ENCODE measurements at places on chromosomes 7 and 10.

DNA sequence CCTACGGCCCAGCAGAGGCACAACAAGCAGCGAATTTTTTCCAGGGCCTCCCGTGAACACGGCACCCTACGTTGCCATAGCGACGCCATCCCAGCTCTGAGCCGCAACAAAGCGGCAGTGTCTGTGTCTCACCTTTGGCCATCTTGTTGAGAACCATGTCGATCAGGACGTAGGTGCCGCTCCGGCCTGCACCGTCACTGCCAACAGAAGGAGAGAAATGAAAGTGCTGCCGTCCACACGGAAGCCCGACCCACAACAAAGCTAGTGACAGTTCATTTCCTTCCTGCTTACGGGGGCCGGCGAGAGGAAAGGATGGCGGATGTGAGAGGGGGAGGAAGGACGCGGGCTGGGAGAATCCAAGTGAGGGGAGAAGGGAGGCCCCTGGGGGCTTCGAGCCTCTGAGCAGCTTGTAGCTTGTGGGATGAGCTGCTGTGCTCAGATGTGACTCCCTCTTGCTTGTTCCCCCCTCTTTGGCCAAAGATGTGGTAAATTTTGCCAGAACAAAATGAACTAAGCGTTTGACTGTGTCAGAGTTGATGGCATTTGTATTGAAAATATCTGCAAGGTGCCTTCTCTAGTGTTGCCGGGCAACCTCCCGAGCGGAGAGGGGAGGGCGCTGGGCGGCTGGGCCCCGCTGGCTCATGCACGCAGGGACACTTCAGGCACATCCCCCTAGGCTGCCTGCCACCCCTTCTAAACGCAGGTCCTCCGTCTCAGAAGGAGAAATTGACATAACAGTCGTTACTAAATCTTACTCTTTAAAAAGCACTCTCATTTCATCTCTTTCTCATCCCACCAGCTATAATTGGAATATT, 232.2 kb downstream of the DNAJB6 start:
- peaks cover 10% of the 10 kb centered on the region for H3K4me1 ChIP-seq
- H3K4me3 ChIP-seq = peak overlapping the region; percentile 92
- peak; percentile 81 for DNase-seq
- no peaks in the 10 kb centered on the region for H3K36me3 ChIP-seq
- no peaks in the 10 kb centered on the region for H3K27me3 ChIP-seq
- no peak overlapping the region for H3K27ac ChIP-seq

DNA sequence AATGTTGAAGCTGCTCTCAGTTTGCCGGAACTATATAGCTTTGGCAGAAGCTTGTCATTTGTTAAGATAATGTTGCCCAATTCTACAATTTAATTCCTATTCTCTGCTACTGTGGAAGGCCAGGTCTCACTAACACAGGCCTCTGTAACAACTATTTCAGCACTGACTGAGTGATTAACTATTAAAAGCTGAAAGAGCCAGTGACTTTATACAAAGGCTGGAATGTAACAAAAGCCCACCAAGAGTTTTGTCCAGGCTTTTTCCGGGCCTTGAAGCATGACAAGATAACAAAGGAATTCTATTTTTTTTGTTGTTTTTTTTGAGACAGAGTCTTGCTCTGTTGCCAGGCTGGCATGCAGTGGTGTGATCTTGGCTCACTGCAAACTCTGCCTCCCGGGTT, 795.6 kb downstream of the PHTF2 start:
- no peaks in the 10 kb centered on the region for H3K27me3 ChIP-seq
- H3K36me3 ChIP-seq = no peaks in the 10 kb centered on the region
- no peak overlapping the region for H3K4me3 ChIP-seq
- DNase-seq = no peak
- no peaks in the 10 kb centered on the region for H3K4me1 ChIP-seq

GRCh38 chr10:30059209-30060107, at the start of gene JCAD:
Gene JCAD (minus strand): TSS chr10:30059586. CDS start chr10:30047812, 11,774 bp downstream.
- H3K27me3 ChIP-seq = no peaks in the 10 kb centered on the region
- DNase-seq = peak; percentile 81
- H3K4me3 ChIP-seq = peak within 1 kb of the TSS; percentile 33
- H3K36me3 ChIP-seq = no peaks in the 10 kb centered on the region
- peak within 1 kb of the TSS; percentile 69 for H3K27ac ChIP-seq
- H3K4me1 ChIP-seq = no peaks in the 10 kb centered on the region

- H3K4me1 ChIP-seq = peaks cover 2% of the 10 kb centered on the region
- H3K36me3 ChIP-seq = no peaks in the 10 kb centered on the region
- H3K27me3 ChIP-seq = no peaks in the 10 kb centered on the region
These were observed 101.6 kb upstream of the FAM171A1 start for GRCh38 chr10:15472431-15473395.

GRCh38 chr10:101032637-101033224, 1.7 kb downstream of the SFXN3 start:
- peaks cover 3% of the 10 kb centered on the region for H3K27me3 ChIP-seq
- no peaks in the 10 kb centered on the region for H3K36me3 ChIP-seq
- DNase-seq = no peak
- H3K4me3 ChIP-seq = peak overlapping the region; percentile 88
- H3K27ac ChIP-seq = peak overlapping the region; percentile 96
- peaks cover 21% of the 10 kb centered on the region for H3K4me1 ChIP-seq

DNA sequence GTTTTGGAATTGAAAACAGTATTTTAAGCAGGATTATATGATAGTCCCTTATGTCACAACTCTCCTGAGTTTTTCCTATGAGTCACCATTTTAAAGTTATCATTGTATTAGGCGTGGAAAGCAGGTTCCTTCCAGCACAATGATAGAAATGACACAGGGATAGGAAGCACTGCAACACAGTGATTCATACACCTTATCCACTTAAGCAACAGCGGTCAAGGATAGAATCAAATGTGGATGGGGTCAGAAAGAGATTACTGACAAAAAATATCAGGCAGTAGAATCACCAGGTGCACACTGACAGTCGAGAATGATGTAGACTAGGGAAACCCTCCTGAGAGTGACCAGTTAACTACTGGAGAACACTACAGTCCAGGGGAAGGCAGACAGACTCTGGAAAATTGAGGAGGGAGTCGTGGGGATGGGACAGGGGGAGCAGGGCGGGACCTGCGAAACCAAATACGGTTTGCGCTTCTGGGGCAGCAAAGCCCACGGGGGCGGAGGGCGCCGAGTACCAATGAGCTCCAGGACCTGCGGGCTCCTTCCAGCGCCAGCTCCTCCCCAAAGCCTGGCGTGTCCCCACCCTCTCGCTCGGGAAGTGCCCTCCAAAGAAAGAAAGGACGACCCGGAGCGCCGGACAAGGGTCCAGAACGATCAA, 479 bp downstream of the PNPLA8 start:
- H3K27ac ChIP-seq = peak overlapping the region; percentile 98
- H3K4me3 ChIP-seq = peak overlapping the region; percentile 98
- no peaks in the 10 kb centered on the region for H3K36me3 ChIP-seq
- no peaks in the 10 kb centered on the region for H3K4me1 ChIP-seq
- H3K27me3 ChIP-seq = no peaks in the 10 kb centered on the region

DNA sequence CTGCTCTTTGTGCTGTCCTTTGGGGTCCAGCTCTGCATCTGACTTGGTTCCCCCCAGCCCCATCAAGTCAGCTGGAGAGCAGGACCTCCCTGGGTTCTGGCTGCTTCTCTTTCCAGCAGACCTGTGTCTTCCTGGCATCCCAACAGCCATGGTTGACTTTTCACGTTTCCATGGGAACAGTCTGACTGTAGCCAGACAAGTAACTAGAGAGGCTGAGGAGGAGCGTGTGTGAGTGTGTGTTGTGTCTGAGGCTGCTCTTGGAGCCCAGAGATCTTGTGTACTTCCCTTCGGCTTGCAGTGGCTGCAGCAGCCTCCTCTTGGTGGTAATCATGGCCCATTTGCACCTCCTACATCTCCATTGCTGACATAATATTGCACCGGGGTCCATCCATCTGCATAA, 332.0 kb downstream of the RPS24 start:
- peak; percentile 83 for DNase-seq
- no peaks in the 10 kb centered on the region for H3K4me1 ChIP-seq
- H3K27ac ChIP-seq = no peak overlapping the region
- no peaks in the 10 kb centered on the region for H3K36me3 ChIP-seq

- no peak for DNase-seq
- no peak overlapping the region for H3K4me3 ChIP-seq
- H3K4me1 ChIP-seq = no peaks in the 10 kb centered on the region
- no peak overlapping the region for H3K27ac ChIP-seq
- no peaks in the 10 kb centered on the region for H3K36me3 ChIP-seq
These were observed 230.2 kb downstream of the PCLO start for GRCh38 chr7:82932516-82932915.

DNA sequence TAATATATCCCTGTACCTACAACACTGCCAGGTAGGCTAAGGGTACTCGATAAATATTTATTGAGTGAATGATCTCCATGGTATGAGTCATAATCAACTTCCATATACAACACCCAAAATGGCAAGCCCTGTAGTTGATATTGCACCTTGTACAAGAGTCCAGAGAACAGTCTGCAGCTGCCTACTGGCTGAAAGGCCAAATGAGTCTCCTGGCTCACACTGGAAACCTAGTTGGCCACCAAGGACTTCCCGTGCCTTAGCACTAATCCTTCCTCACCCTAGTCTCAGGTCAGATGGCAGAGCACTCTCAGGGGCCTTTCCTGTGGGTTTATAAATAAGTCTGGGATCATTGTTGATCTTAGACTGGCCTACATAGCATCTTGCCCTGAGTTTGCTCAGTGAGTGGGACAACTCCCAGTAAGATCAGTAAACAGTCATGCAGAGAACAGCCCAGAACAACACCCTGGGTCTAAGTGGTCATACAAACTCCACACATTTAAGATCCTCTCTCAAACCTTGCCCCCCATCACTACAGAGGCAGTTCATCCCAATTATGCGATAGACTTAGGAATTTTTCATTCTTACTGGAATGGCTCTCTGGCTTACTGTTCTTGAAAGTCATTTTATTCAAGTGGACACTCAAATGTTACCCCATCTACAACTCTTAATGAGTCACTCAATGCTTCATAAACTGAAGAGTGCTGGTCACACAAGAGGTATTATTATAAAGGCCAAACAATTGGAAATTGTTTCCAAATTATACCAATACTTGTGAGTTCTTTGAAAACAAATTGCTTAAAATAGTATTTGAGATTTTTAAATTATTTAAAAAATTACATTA, 14.7 kb upstream of the SLC16A9 start:
- no peak overlapping the region for H3K27ac ChIP-seq
- DNase-seq = no peak
- H3K4me1 ChIP-seq = no peaks in the 10 kb centered on the region
- no peak overlapping the region for H3K4me3 ChIP-seq

- H3K27ac ChIP-seq = no peak overlapping the region
- DNase-seq = no peak
- H3K36me3 ChIP-seq = no peaks in the 10 kb centered on the region
- H3K27me3 ChIP-seq = no peaks in the 10 kb centered on the region
- H3K4me3 ChIP-seq = no peak overlapping the region
These were observed 493.4 kb downstream of the SEMA3D start for GRCh38 chr7:84693483-84693882.

DNA sequence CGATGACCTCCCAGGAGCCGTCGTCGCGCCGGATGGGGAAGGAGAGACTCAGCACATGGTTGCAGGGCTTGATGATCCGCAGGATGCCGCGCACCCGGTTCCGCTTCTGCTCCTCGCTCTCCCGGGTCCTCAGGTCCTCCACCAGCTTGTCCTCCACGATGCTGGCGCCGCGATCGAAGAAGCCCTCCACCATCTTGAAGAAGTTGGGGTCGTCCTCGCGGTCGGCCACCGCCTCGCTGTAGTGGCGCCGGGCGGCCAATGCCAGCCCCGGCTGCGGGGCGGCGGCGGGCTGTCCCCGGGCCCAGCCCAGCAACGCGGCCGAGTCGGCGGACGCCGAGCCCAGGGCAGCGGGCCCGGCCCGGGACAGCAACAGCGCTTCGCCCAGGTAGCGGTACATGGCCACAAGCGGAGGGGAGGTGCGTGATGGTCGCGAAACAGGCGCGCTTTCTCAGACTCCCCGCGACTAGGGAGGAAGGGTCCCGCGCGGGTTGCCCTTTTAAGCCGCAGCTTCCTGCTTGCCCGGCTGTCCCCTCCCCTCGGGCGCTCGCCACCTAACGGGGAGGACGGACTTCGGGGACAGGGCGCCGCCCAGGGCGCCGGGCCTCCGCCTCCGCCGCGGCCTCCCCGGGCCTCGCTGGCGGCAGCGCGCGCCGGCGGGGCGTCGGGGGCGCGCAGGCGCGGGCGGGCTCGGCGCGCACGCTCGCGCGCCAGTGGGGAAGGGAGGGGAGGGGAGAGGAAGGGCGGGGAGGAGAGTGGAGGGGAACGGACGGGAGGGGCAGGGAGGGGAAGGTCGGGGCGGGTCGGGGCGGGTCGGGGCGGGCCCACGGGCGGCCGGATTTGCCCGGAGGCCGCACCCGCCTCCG, at the start of the genes GLUD1 and SHLD2:
Gene GLUD1 (minus strand): TSS at position 471 of the 863 bp plus-strand sequence. CDS start 74 bp downstream, at position 397.
Gene SHLD2 (plus strand): TSS at position 834 of the 863 bp plus-strand sequence. CDS start 56,149 bp downstream, outside the sequence.
- peak within 1 kb of the TSS; percentile 94 for H3K27ac ChIP-seq
- H3K27me3 ChIP-seq = no peaks in the 10 kb centered on the region
- peaks cover 15% of the 10 kb centered on the region for H3K4me1 ChIP-seq
- DNase-seq = peak; percentile 96
- H3K4me3 ChIP-seq = peak within 1 kb of the TSS; percentile 88
- no peaks in the 10 kb centered on the region for H3K36me3 ChIP-seq

GRCh38 chr10:104589871-104590270, 51.2 kb upstream of the SORCS3 start:
- no peak overlapping the region for H3K27ac ChIP-seq
- no peak for DNase-seq
- no peak overlapping the region for H3K4me3 ChIP-seq
- no peaks in the 10 kb centered on the region for H3K4me1 ChIP-seq

DNA sequence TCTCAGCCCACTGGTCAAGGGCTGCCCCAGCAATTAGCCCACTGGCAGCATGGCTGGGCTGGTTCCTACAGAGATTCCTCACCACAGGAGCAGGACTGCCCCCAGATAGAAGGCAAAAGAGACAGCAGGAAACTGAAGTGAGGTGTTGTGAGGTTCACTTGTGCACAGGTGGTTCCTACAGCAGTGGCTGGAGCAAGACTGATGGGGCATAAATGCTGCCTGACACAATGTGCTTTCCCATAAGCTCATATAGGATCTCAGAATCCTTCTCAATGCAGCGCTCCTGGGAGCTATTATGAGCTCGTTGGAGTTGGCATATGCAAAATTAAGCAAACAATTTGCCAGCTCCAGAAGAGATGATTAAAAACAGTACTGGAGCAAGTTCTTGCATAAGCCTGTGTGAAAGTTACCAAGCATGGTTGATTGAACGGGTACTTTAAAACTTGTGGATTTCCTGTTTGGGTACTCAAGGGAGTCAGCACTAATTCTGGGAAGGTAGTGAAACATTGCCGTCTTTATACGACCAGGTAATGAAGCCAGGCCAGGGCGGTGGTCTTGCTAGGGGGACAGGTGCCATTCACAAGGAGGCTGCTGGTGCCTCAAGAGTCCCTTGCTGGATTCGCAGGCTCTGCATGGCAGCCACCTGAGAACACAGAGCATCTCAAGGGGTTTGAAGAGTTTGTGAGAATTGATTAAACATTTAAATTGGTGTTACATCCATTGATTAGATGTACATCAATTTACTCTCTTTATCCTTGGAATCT, 20.3 kb upstream of the PRKCQ start:
- H3K27ac ChIP-seq = no peak overlapping the region
- H3K36me3 ChIP-seq = no peaks in the 10 kb centered on the region
- no peaks in the 10 kb centered on the region for H3K4me1 ChIP-seq
- DNase-seq = no peak
